NCI-H1417 treated with DMSO at 0.1 percent for 48 hours (cell line): ENCODE measurements at places on chromosomes 1 and 21.

- no peak for DNase-seq
Observed at GRCh38 chr1:3174487-3175247, 105.7 kb downstream of the PRDM16 start.

DNA sequence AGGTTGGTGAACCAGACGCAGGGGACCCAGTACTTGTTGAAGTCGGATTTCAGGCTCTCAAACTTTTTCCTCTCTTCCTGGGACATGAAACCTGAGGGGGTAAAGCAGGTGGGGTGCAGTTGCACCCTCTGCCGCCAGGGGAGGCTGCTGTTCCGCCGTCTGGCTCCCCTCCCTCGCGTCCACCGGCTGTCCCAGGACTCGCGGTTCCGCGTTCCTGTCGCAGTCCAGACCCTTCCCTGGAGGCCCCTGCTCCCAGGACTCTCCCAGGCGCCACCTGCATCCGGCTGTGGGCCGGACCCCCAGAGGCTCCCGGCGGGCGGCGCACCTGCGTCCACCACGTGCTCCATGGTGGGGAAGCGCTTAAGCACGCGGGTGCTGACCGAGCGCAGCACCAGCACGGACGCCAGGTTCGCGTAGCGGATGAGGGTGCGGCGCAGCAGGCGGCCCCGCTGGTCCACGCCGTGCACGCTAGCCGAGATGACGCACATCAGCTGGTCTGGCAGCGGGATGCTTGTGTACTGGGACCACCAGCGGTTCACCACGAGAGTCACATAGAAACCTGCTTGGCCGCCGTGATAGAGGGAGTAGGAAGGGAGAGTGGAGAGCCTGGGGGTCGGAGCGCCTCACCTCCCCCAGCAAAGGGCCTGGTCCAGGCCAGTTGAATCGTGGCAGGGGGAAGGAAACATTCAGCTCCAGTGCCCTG is 1.7 kb downstream of the BEST4 start:
- DNase-seq = no peak

DNA sequence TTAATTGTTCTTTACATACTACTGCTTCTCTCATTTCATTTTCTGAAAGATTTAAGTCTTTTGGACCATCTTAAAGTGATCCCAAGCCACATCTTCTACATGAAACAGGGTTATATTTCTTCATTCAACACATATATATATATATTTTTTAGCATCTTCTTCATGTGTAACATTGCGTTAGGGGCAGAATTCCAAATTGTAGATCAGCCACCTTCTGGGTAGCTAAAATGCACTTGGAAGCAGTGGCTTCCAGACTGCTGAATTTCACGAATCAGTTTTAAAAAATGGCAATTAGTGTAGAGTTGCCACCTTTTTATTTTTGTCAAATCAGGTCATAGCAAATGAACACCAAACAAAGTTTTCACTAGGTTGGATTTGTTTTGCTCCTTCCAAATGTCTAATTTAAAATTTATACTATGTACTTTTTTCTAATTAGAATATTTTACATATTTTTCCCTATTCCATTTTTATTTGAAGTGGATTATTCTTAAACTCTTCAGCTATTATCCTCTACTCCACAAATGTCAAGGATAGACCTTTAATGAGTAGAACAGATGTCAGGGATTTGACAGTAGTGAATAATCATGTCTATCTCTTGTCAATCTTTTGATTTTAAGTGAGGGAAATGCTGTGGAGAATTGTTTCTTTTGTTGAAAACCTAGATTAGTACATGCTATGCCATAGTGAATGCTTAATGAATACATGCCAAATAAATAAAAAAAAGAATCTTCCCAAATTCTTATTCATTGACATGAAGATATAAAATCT is 55.8 kb downstream of the DNM3 start:
- no peak for DNase-seq

DNA sequence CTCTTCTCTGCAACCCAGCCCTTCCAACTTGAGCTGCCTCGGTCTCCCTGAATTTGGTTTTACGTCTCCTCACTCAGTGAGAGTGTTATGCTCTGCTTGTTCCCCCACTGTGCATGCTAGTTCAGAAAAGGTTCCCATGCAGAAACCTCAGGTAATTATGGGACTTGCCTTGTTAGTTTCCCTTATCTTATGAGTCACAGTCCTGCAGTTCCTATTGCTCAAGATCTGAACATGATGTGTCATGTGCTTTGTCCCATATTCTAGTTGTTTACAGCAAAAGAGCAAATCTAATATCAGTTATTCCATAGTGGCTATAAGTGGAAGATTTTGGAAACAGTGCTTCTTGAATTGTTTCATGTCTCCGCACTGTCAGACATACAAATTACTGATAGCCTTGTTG is 74.4 kb downstream of the DUSP10 start:
- no peak for DNase-seq

- DNase-seq = no peak
Observed at GRCh38 chr1:57157818-57158603, 192.2 kb upstream of the C8B start.

DNA sequence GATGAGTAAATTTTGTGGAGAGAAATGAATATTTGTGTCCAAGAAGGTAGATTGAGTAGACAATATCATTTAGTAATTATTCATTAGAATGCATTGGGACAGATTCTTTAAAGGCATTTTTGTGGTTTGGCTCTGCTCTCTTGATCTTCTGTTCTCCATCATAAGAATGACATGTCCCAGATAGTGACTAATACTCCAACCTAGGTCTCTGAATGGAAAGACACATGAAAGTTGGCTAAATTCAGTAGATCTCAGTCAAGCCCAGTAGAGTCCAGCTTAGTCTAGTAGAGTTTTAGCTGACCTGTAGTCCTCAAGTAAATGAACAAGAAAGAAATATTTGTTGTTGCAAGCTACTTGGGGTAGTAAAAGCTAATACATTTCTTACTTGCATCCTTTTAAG is 61.8 kb upstream of the DNAH14 start:
- DNase-seq = no peak

DNA sequence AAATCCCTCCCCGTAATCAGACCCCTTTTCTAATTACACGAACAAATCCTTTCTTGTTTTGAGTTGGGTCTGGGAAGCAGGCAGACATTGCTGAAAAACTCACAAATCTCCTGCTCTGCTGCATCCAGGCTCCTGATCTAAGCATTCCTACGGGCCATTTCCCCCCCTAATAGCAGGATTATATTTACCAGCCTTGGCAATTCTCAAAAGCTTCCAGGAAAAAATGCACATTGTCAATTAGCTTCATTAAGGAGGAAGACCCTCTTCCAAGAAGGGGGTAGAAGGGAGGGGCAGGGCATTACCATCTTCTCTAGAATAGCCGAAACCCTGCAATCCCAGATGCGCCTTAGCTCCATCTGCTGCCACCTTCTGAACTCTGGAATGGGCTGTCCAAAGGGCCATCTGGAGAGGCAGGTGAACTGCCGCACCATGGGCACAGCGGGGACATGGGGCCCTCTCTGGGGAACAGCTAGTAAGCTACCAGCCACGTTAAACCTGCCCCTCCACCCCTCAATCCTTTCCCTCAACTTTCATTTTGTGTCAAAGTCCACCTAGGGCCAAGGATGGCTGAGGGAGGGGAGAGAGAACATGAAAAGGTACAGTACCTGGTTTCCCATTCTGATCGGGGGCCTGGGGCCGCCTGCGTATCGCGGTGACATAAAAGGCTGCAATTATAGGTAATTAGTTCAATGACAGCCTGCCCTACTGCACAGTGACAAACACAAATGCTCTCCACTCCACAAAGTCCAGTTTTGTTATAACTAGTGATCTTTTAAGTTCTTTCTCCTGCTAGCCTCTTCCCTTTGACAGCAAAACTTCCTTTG is 56.8 kb downstream of the MRPL37 start:
- peak; percentile 40 for DNase-seq

- no peak for DNase-seq
Observed at GRCh38 chr21:33067457-33067856, 2.5 kb upstream of the OLIG1 start.

DNA sequence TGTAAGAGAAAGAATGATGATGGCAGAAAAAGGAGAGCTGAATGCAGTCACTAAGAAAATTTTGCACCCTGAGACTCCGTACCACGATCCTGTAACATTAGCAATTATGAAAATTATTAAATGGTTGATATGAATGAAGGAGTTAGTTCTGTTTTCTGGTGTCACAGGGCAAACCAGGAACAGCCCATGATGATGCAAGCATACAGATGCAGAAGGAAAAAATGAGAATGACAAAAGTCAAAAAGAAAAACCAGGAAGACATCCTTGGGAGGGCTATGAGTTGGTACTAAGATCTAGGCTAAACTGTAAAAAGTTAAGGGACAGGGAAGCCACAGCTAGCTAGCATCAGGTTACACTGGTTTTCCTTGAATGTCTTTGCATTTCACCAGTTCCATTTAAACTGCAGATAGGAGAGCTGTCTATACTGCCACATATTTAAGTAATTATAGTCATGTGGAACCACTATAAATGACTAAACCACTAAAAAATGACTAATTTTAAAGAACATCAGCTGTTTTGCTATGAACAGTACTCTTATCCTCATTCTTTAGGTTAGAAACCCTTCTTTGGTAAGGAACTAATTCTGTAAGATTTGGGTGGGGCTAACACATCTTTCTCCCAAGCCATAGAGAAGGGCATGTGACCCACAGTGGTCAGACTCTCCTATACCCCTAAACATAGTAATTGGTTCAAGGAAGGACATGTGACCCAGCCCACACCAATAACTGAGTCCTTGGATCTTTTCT is 11.4 kb downstream of the DOCK7 start:
- no peak for DNase-seq

GRCh38 chr1:83673312-83673711 is 325.6 kb downstream of the TTLL7 start:
- no peak for DNase-seq

DNA sequence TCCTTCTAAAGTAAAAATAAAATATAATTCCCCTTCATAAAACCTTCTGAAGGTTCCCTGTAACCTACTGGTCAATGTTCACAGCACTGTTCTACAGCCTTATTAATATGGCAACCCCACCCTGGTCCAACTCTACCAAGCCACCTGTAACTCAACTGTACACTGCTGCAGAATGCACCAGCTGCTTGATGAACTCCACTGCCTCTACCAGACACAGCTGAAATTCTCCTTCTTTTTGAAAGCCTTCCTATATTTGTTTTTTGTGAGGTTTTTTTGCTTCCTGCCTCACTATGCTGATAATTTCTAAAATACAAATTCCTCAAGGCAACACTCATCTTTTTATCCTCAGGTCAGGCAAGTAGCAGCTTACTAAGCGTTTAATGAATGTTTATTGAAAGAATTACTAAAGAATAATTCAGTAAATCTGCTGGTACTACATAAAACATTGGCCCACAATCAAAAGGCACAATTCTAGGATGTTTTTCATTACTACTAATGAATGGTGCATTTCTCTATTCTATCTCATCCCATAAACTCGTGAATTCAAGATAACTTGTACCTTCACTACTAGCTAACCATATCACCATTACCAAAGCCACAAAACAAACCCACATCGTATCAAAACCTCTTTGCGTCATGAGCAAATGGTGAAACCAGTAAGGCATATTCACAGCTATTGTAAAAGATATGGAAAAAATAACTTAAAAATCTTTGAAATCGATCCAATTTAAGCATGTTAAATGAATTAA is 2.4 kb downstream of the SSX2IP start:
- no peak for DNase-seq

DNA sequence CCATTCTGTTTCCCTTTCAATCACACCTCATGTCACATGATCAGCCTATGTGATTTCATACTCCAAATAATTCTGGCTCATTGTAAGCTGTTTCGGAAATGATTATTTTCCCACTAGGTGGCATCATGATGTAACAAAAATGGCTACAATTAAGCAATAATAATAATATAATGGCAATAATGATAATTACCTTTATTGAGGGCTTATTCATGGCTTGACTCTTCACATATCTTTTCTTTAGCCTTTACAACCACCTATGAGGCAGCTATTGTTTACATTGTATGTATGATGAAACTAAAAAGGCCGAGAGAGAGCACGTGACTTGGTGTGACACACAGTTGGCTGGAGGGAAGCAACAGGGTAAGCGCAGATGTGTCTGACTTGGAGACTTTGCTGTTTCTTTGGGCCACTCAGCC is 12.5 kb upstream of the KPRP start:
- peak; percentile 26 for DNase-seq

DNA sequence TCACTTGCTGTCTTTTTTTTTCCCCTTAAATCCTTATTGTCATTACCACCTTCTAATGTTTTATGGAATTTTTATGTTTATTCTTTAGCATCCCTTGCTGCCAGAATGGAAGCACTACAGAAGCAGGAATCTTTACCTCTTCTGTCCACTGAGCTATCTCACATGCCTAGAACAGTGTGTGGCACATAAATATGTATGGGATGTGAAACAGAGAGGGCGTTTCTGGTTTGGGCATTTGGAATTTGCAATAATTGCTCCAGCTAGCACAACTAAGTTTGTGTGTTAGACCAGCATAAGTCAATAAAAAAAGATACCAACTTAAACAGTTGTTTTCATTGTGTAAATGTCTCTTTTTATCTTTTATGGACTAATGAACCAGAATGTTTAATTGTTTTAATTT is 330.8 kb downstream of the DISC1 start:
- DNase-seq = no peak

- DNase-seq = no peak
Observed at GRCh38 chr1:22108339-22109105, 34.4 kb downstream of the WNT4 start.

- DNase-seq = no peak
Observed at GRCh38 chr1:38746402-38746935, 113.1 kb downstream of the RRAGC start.

DNA sequence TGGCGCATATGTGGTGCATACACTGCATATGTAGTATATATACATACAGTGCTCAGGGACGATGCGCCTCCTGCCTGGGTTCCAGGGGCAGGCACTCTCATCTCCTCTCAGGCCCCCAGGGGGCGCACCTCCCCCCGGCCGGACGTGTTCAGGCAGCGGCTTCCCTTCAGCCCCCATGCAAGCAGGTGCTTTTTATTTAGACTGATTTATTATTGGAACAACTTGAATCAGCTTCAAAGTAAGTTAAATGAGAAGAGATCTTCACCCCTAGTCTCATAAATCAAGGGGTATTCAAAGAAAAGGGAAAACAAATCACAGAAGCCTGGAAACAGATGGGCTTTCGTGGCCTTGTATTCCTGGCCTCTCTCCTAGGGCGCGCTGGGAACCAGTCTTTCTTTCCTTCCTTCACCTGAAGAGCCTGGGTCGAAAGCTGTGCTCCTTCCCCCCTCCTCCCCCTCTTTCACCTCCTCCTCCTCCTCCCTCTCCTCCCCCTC is 64.6 kb downstream of the UBIAD1 start:
- DNase-seq = peak; percentile 34
